ENCODE measurements at places on chromosomes 12 and 14.

- DNase-seq = no peak
These were observed 124.5 kb downstream of the KSR2 start for GRCh38 chr12:117844114-117844830.

DNA sequence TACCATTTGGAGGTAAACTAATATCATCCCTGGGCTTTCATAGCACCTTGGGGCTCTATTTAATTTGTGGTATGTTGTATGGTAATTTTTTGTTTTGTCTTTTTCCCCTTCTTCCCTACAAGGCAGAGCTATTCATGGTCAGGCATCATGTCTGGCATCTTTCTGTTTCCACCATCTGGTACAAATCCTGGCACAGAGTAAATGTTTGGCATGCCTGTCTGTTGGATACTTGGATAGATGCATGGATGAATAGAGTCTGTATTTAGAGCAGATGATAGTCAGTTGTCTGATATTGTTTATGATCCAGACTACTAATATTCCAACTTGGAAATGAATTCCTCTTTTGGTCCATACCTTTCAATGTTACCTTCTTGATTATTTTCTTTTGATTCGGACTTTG lies 139.8 kb downstream of the NEDD1 start:
- no peak for DNase-seq

DNA sequence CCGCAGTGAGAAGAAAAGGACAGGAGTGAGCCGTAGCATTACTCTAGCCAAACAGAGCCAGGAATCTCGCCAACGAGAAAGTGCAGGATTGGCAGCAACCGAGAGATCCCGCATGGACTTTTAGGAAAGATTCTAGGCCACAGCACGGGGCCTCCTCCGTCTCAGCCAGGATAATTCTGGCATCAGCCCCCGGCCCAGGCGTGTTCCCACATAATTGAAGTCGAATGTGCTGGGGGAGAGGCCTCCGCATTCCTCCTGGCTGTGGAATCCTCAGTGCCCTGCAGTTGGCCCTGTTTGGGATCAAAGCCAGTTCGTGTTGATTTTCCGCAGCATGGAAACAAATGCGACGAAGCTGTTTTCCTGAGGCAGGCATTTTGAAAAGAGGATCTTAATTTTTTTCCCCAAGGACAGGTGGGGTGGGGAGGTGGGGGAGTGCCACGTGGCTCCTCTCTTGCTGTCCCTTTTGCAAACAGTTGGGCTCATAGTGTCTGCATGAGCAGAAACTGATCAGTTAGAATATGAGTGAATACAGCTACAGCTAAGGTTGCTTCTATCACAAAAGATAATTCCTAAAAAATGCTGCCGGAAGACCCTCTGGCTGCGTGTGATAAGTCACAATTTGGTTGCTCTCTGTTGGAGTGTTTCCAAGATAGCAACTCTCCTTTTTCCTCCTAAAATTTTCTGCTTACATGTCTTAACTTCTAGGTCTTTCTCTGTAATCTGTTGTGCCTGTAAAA lies 37.3 kb upstream of the ATXN2 start:
- no peak for DNase-seq

- no peak for DNase-seq
These were observed 114.7 kb upstream of the MYL2 start for GRCh38 chr12:111034886-111035577.

GRCh38 chr14:80393766-80394165 lies 182.5 kb upstream of the DIO2 start:
- DNase-seq = no peak

- no peak for DNase-seq
These were observed 80.8 kb upstream of the ACTN1 start for GRCh38 chr14:69059658-69060623.

GRCh38 chr12:51156245-51156765 lies 16.6 kb downstream of the TFCP2 start:
- DNase-seq = no peak

- no peak for DNase-seq
These were observed 477.1 kb downstream of the FSCB start for GRCh38 chr14:44029933-44030332.

DNA sequence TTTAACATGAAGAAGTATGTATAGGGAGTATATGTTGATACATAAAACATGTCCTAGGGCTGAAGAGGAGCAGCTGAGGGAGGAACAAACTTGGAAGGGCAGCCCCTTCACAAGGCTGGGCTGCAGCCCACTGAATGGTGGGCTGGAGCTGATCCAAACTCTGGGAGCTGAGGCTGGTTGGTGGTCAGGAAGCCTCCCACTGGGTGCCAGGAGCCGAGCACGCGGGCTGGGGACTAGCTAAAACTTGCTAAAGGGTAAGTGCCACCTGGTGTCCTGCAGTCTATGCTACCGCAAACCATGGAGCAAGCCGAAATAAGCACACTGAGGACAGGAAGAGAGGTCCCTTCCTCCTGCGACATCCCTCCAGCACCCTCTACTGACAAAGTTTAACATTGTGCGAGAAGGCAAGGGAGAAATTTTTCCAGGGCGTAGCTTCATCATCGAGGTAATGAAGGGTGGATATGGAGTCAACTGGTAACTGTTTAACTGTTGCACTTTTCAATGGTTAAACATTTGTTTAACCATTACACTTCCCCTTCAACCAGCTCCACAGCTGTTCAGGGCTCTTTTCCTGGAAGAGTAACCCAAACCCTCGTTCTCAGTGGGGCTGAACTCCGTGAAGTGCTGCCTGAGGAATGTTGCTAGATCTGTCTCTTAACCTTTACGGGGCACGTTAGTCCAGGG lies 42.2 kb downstream of the EGLN3 start:
- no peak for DNase-seq

DNA sequence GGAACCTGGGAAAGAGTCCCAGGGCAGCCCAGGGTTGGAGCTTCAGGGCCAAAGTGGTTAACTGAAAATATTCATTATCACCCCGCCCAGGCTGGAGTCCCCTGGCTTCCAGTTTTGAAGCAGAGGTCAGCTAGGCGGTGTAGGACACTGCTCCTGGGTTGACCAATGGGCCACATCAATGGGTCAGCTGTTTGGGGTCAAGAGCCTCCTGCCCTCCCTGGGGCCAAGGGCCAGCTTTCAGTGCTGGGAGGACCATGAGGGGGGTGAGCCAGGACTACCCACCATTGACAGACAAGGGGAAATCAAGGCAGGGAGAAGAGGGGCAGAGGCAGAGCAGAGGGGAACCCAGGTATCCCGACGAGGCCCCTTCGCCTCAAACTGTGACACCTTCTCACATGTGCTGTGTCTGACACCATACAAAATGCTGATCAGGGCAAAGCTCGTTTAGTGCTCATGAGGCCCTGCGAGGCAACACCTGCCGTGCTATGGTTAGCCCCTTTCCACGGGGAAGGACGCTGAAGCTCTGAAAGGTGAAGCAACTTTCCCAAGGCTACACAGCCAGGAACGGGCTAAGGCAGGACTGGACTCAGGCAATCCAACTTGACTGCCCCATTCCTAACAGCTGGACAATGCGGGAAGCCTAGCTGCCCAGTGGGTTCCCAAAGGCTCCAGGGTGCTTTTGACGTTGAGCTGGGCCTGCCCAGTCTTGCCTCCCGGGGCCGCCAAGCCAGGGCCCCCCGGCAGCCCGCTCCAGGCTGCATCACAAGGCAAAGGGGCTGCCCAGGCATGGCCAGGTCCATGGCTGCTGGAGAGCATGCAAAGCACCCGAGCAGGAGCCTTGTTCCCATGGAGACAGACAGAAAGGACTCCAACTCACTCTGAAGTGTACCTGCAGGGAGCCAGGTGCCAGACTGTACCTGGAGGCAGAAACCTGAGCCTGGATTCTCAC lies 2.0 kb downstream of the SYNE3 start:
- DNase-seq = no peak

GRCh38 chr12:99137124-99137855 lies 492.2 kb downstream of the APAF1 start:
- no peak for DNase-seq

DNA sequence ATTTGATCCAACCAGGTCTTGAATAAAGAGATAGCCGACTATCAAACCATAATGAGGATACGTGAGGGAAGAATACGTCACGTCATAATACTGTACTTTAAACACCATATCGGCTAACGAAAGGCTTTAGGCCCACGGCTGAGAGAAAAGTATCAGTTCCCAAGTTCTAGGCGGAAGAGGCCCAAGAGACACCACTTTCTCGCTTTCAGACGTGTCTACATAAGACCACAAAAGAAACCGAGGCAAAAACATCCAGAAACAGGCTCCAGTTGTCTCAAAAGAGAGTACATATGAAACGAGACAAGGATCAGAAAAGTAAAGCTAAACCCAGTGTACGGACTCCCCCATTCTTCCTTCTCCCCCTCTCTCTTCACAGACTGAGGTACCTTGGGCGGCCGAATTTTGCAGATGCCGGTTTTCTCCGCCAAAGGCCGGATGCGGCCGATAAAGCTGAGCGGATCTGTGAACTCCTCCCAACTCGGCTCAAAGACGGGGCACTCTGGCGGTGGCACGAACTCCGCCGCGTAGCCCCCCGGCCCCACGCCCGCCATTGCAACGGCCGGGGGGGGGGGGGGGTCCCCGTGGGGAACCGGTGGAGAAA lies 479 bp downstream of the KDM5A start:
- no peak for DNase-seq

- DNase-seq = no peak
These were observed 22.3 kb downstream of the OTOGL start for GRCh38 chr12:80121661-80122060.

- no peak for DNase-seq
These were observed 19.7 kb upstream of the ITPK1 start for GRCh38 chr14:93135399-93135798.

DNA sequence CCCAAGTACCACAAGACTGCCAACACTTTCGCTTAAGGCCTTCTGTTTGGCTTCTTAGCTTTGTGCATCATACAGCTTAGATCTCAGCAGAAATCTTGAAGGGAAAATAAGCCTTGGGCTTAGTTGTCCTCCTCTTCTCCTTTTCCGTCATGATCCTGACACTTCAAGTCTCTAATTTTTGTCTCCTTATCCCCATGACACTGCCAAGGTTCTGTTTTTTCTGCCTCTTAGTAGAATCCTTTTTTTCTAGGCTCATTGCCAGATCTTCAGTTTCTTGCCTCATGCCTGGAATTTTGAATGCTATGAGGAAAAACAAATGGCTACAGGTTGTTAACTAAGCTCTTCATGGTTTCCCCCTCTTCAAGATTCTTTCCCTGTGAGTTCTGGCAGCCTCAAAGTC lies 450.4 kb downstream of the LRFN5 start:
- DNase-seq = no peak

- no peak for DNase-seq
These were observed 16.5 kb downstream of the EID3 start for GRCh38 chr12:104319918-104320626.

DNA sequence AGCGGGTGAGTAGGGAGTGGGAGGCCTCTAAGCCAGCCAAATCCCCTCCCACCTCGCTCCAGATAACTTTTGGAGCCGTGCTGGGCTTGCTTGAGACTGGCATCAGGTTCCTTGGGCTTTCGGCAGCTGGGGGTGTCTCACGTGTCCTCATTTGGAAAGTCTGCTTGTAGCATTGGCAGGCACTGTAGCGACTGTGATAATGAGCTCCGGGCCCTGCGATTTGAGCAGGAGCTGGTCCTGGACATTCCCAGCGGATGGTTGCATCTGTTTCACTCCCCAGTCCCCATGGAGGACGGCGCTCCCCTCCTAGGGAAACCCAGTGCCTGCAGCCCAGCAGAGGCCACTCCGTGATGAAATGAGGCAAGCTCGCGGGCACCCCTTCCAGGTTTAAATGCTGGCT lies 49.4 kb downstream of the DGLUCY start:
- DNase-seq = no peak

DNA sequence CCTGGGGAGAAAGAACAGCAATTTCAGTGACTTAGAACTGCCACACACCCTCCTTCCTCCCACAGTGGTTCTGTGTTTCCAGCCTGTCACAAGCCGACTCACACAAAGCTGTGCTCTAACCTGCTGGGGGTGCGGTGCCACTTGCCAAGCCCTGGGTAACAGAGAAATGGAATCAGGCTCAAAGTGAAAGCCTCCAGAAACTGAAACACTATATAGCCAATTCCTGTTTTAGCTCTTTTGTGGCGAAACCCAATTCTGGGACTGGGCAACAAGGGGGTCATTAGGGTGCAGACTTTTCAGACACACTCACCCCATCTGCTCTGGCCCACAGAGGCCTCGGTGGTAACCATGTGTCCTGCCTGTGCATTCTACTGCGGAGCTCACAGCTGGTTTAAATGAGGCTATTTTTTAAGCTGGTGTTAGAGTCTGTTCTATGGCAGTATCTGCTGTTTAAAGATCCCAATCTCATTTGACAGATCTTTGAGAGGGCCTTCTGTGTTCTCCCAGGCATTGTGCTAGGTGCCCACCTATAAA lies 15.2 kb upstream of the ACTR6 start:
- DNase-seq = no peak

GRCh38 chr14:53857625-53858344 lies 98.8 kb downstream of the BMP4 start:
- no peak for DNase-seq

DNA sequence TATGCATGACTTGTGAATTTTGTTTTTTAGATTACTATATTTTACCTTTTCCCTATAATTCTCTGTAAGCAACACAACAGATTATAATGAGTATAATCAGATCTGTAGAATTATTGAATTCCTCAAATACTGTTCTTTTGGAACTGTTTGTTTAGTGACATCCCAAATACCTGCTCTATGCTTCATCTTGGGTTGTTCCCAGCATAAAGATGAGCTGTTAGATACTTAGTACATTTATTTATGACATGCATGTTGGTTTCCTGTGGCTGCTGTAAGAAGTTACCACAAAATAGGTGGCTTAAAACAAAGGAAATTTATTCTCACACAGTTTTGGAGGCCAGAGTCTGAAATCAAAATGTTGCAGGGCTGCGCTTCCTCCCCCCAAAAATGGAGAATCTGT lies 78.4 kb downstream of the PTPRR start:
- DNase-seq = no peak

GRCh38 chr12:105738051-105738450 lies 400.7 kb downstream of the NUAK1 start:
- DNase-seq = no peak

- DNase-seq = no peak
These were observed 145.0 kb upstream of the SLC38A2 start for GRCh38 chr12:46517579-46517962.

DNA sequence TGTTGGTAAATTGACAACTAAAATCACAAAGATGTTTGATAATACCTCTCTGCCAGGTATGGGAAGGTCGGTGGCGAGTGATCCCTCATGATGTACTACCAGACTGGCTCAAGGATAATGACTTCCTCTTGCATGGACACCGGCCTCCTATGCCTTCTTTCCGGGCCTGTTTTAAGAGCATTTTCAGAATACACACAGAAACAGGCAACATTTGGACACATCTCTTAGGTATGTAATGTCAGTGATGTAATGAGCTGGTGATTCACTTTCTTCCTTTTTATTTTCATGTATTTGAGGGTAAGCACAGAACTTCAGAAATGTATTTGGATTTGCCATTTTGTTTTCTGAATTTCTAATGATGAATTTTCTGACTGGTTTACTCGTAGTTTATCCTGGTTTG lies 42.6 kb upstream of the LRTM2 start:
- no peak for DNase-seq

DNA sequence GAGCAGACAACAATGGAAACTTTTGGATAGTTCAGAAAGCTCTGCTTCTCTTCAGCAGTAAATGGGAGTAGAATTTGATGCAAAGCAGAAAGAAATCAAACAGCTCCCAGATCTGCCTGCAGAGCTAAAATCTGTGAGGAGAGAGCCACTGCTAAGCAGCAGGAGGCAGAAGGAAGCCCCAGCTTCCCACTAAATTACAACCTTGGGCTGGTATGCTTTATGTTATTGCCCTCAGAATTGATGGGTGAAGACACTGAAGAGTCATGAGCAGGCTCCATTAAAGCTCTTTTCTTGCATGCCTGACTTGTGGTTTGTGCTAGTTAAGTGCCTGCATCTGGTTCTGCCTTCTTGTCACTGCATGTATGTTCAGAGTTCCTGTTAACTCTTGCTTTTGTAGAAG lies 8.4 kb downstream of the ZC2HC1C start:
- no peak for DNase-seq

Data from stimulated activated CD4-positive, alpha-beta T cell treated with anti-CD3 and anti-CD28 coated beads, Interleukin-1b, Interleukin-23, amount 100 ng/mL, for 1 hour (primary cell).